AG09309 (cell line): ENCODE measurements at places on chromosomes 11 and 22.

DNA sequence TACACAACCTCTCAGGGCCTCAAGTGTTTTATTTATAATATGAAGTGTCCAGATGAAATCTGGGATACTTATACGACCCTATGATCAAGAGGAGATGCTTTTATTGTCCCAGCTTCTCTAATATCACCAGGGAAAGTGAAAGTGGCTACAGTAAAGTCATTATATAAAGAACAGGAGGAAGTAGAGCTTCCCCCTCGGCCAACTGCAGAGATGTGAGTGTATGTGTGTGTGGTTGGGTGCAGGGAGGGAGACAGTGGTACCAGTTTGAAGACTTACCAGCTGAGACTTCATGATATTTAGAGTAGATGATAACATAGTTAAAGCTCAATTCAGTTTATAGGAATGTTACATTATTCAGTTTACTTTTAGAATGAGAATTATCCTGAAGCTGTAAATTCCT lies 373.6 kb upstream of the DDI1 start:
- DNase-seq = no peak

- DNase-seq = no peak
These were observed 6.0 kb upstream of the SLC7A4 start for GRCh38 chr22:21038405-21038804.

DNA sequence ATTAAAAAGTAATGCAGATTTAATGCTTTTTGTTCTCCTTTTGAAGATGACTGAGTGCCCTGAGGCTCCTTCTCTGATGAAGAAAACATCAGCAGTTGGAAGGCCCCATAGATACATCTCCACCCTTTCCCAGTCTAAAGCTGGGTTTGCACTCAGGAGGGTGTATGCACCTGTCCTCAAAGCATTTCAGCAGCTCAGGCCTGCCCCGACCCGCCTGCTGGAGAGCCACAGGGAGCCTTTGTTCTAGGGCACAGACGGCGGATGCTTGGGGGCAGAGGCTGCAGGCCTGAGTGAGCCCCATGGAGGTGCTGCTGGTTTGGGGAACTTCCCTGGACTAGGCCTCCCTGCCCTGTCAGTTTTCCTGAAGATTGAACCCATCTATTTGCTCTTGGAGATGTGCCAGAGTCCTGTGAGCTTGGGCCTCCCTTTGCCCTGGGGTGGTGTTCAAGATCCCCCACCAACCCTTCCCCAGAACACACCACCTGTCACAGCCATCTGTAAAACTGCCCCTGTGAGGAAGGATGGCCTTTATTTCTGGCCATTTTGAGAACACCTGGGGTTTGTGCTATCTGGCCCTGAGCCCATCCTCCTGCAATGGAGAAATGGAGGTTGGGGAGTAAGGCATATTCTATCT lies 160.0 kb downstream of the NAV2 start:
- DNase-seq = no peak

GRCh38 chr11:68118706-68119448 lies 2.3 kb downstream of the CHKA start:
- DNase-seq = no peak

- no peak for DNase-seq
These were observed 20.6 kb upstream of the RAB1B start for GRCh38 chr11:66247801-66248200.

GRCh38 chr11:10261821-10262220 lies 32.2 kb downstream of the SBF2 start:
- no peak for DNase-seq

- DNase-seq = no peak
These were observed 44.6 kb upstream of the SPATA19 start for GRCh38 chr11:133889893-133890292.

GRCh38 chr22:25702040-25702439 lies 39.9 kb upstream of the MYO18B start:
- DNase-seq = no peak

DNA sequence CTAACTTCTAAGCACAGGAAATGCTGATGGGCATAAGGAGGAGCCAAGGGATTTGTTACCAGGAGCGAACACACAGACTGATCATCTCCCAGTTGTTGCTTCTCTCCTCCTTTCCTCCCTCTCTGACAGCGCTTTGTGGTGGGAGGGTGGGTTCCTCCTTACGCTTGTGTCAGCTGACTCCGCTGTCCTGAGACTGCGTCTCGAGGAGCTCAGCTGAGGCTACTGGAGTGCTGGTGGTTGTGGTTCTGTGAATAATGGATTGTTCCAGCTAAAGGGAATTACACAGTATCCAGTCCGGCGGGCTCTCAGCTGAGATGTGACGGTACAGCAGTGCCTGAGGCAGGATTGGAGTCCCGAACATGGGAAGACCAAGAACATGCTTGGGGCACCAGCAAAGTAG lies 113.4 kb downstream of the CTNND1 start:
- DNase-seq = no peak

- no peak for DNase-seq
These were observed 70.3 kb downstream of the BMAL1 start for GRCh38 chr11:13347901-13348300.

GRCh38 chr11:122746050-122746478 lies 90.5 kb downstream of the UBASH3B start:
- no peak for DNase-seq

DNA sequence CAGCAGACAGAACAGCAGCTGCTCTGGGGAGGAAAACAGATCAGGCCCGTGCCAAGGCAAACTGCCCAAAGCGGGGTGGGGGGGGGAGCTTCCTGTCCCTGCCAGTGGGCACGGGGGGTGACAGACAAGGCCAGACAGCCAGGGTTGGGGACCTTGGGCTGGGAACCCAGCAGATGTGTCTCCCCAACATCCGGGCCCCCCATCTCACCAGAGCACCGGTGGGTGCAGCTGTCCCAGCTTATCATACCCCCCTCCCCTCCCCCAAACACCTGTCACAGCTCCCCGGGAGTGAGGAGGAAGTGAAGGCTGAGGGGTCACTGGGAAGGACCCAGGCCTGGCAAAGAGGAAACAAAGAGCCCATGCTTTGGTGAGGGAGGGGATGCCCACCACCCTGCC lies 1.3 kb downstream of the PPP1R14B start:
- no peak for DNase-seq

GRCh38 chr11:64152841-64153691 lies 12.8 kb downstream of the MACROD1 start:
- no peak for DNase-seq

- no peak for DNase-seq
These were observed 345.4 kb downstream of the TENM4 start for GRCh38 chr11:79095424-79095823.
